Keratinocyte (primary cell): ENCODE measurements at places on chromosomes 3 and 15. TPM values are rescaled to one million over a fixed set of nuclear protein-coding genes. Genes with fewer than 3 reads are reported as not detected.

Gene GHSR
- polyA plus RNA-seq = not detected in 3 replicates

Gene TMEM158
- 2.0 to 3.4 TPM (median 2.0 TPM) in 3 replicates for polyA plus RNA-seq

Gene SCG5
- polyA plus RNA-seq = 14.5 to 29.2 TPM (median 15.8 TPM) in 3 replicates

Gene ZNF620
- 0.33 to 0.35 TPM (median 0.35 TPM) in 3 replicates for polyA plus RNA-seq

Gene FGF7
- polyA plus RNA-seq = 0.01 TPM in 1 of 3 replicates, not detected in the others

Gene CD200R1
- 0.97 to 1.9 TPM (median 1.6 TPM) in 3 replicates for polyA plus RNA-seq

Gene SUCNR1
- polyA plus RNA-seq = not detected in 3 replicates

Gene SLC25A36
- polyA plus RNA-seq = 27.1 to 69.2 TPM (median 51.0 TPM) in 3 replicates

Gene NKTR
- 15.2 to 38.6 TPM (median 25.3 TPM) in 3 replicates for polyA plus RNA-seq

Gene SIDT1
- polyA plus RNA-seq = 0.08 to 0.12 TPM (median 0.09 TPM) in 3 replicates

Gene GPR87
- polyA plus RNA-seq = 90.0 to 109 TPM (median 106 TPM) in 3 replicates

Gene ROPN1
- polyA plus RNA-seq = 0.35 to 0.62 TPM (median 0.45 TPM) in 3 replicates

Gene GRM7
- polyA plus RNA-seq = not detected in 3 replicates

Gene LAMB2
- polyA plus RNA-seq = 108 to 193 TPM (median 127 TPM) in 3 replicates

Gene CCDC54
- polyA plus RNA-seq = not detected in 3 replicates

Gene PLSCR5
- not detected in 3 replicates for polyA plus RNA-seq

Gene DTWD1
- polyA plus RNA-seq = 15.5 to 25.2 TPM (median 16.8 TPM) in 3 replicates

Gene ECE2
- polyA plus RNA-seq = not detected in 3 replicates

Gene C2CD4A
- not detected in 3 replicates for polyA plus RNA-seq

Gene C3orf80
- polyA plus RNA-seq = not detected in 3 replicates

Gene EOMES
- 0.57 to 1.6 TPM (median 0.93 TPM) in 3 replicates for polyA plus RNA-seq

Gene GOLGA6D
- 0.03 TPM in 1 of 3 replicates, not detected in the others for polyA plus RNA-seq

Gene LRRC34
- 0.17 to 0.43 TPM (median 0.36 TPM) in 3 replicates for polyA plus RNA-seq

Gene CCDC39
- not detected in 3 replicates for polyA plus RNA-seq

Gene C3orf70
- 0.01 TPM in 1 of 3 replicates, not detected in the others for polyA plus RNA-seq

Gene LYZL4
- polyA plus RNA-seq = not detected in 3 replicates

Gene NAALADL2
- polyA plus RNA-seq = 0.63 to 0.87 TPM (median 0.75 TPM) in 3 replicates

Gene CLDN16
- polyA plus RNA-seq = 0.52 to 2.6 TPM (median 0.88 TPM) in 3 replicates

Gene SYNPR
- polyA plus RNA-seq = not detected in 3 replicates

Gene GP9
- not detected in 3 replicates for polyA plus RNA-seq

Gene SUSD5
- polyA plus RNA-seq = 0.03 to 0.09 TPM (median 0.05 TPM) in 3 replicates

Gene CAND2
- 0.05 to 0.09 TPM (median 0.07 TPM) in 3 replicates for polyA plus RNA-seq

Gene BRPF1
- 7.9 to 9.4 TPM (median 8.0 TPM) in 3 replicates for polyA plus RNA-seq

Gene CHAC1
- polyA plus RNA-seq = 6.4 to 7.2 TPM (median 6.9 TPM) in 3 replicates

Gene TMEM62
- polyA plus RNA-seq = 4.5 to 5.5 TPM (median 4.6 TPM) in 3 replicates

Gene GPR160
- polyA plus RNA-seq = 0.12 to 0.29 TPM (median 0.22 TPM) in 3 replicates

Gene MCF2L2
- 0.04 to 0.26 TPM (median 0.05 TPM) in 3 replicates for polyA plus RNA-seq

Gene CHRM5
- polyA plus RNA-seq = 0.01 to 0.02 TPM in 2 of 3 replicates, not detected in the other

Gene CLDN18
- polyA plus RNA-seq = not detected in 3 replicates

Gene PLA2G4D
- 0.45 to 1.5 TPM (median 0.69 TPM) in 3 replicates for polyA plus RNA-seq

Gene ARID3B
- 3.6 to 3.7 TPM (median 3.6 TPM) in 3 replicates for polyA plus RNA-seq

Gene ONECUT1
- polyA plus RNA-seq = not detected in 3 replicates

Gene AMIGO3
- polyA plus RNA-seq = 0.02 to 0.03 TPM in 2 of 3 replicates, not detected in the other

Gene DAZL
- polyA plus RNA-seq = not detected in 3 replicates

Gene CPNE9
- not detected in 3 replicates for polyA plus RNA-seq
